Keratinocyte (primary cell): ENCODE measurements at places on chromosomes 16 and 17. TPM values are rescaled to one million over a fixed set of nuclear protein-coding genes. Genes with fewer than 3 reads are reported as not detected.

The NPLOC4 gene
- 64.0 to 76.2 TPM (median 71.7 TPM) in 3 replicates for polyA plus RNA-seq

The MYO1C gene
- 101 to 124 TPM (median 117 TPM) in 3 replicates for polyA plus RNA-seq

The SSTR5 gene
- not detected in 3 replicates for polyA plus RNA-seq

The SLC13A2 gene
- polyA plus RNA-seq: not detected in 3 replicates

The CDH1 gene
- polyA plus RNA-seq: 247 to 378 TPM (median 285 TPM) in 3 replicates

The SEC14L5 gene
- polyA plus RNA-seq: 0.04 to 0.08 TPM in 2 of 3 replicates, not detected in the other

The CSH2 gene
- not detected in 3 replicates for polyA plus RNA-seq

The SMYD4 gene
- polyA plus RNA-seq: 5.6 to 6.3 TPM (median 5.8 TPM) in 3 replicates

The MT1M gene
- polyA plus RNA-seq: 0.20 to 0.74 TPM (median 0.24 TPM) in 3 replicates

The CDH11 gene
- 17.8 to 67.7 TPM (median 36.8 TPM) in 3 replicates for polyA plus RNA-seq

The MRPL10 gene
- polyA plus RNA-seq: 42.4 to 52.5 TPM (median 43.1 TPM) in 3 replicates

The GFER gene
- 10.3 to 13.4 TPM (median 12.0 TPM) in 3 replicates for polyA plus RNA-seq

The FSCN2 gene
- not detected in 3 replicates for polyA plus RNA-seq

The SLC52A1 gene
- 0.16 to 0.21 TPM (median 0.21 TPM) in 3 replicates for polyA plus RNA-seq

The KCNG4 gene
- polyA plus RNA-seq: not detected in 3 replicates

The KRT40 gene
- 0.03 TPM in 2 of 3 replicates, not detected in the other for polyA plus RNA-seq

The SNAI3 gene
- not detected in 3 replicates for polyA plus RNA-seq

The TBC1D3I gene
- 0.03 TPM in 1 of 3 replicates, not detected in the others for polyA plus RNA-seq

The YBX2 gene
- 0.01 to 0.05 TPM (median 0.05 TPM) in 3 replicates for polyA plus RNA-seq

The SLFN14 gene
- not detected in 3 replicates for polyA plus RNA-seq

The CD300E gene
- not detected in 3 replicates for polyA plus RNA-seq

The XYLT1 gene
- 4.4 to 10.0 TPM (median 6.1 TPM) in 3 replicates for polyA plus RNA-seq

The ZNF747 gene
- polyA plus RNA-seq: 2.2 to 4.3 TPM (median 2.7 TPM) in 3 replicates

The HELZ gene
- polyA plus RNA-seq: 11.7 to 18.2 TPM (median 13.5 TPM) in 3 replicates

The CACNG3 gene
- not detected in 3 replicates for polyA plus RNA-seq

The HLF gene
- polyA plus RNA-seq: 0.09 to 0.85 TPM (median 0.21 TPM) in 3 replicates

The C16orf89 gene
- not detected in 3 replicates for polyA plus RNA-seq

The NUDT7 gene
- 8.8 to 14.6 TPM (median 12.2 TPM) in 3 replicates for polyA plus RNA-seq

The EFNB3 gene
- polyA plus RNA-seq: 3.1 to 4.1 TPM (median 3.1 TPM) in 3 replicates

The EFTUD2 gene
- polyA plus RNA-seq: 91.5 to 160 TPM (median 153 TPM) in 3 replicates

The NUPR1 gene
- 23.0 to 156 TPM (median 126 TPM) in 3 replicates for polyA plus RNA-seq

The SCIMP gene
- polyA plus RNA-seq: not detected in 3 replicates

The HSDL1 gene
- polyA plus RNA-seq: 13.3 to 18.1 TPM (median 14.9 TPM) in 3 replicates

The TLCD1 gene
- 12.0 to 14.7 TPM (median 14.0 TPM) in 3 replicates for polyA plus RNA-seq

The CD79B gene
- polyA plus RNA-seq: 0.07 to 0.24 TPM (median 0.08 TPM) in 3 replicates

The EVPLL gene
- polyA plus RNA-seq: 0.31 to 1.7 TPM in 2 of 3 replicates, not detected in the other

The MBTPS1 gene
- 47.5 to 56.0 TPM (median 52.5 TPM) in 3 replicates for polyA plus RNA-seq

The CD300A gene
- polyA plus RNA-seq: 0.07 to 0.10 TPM in 2 of 3 replicates, not detected in the other

The KRTAP2-3 gene
- 8.4 to 21.3 TPM (median 9.0 TPM) in 3 replicates for polyA plus RNA-seq

The KRT12 gene
- not detected in 3 replicates for polyA plus RNA-seq

The CES1 gene
- 0.10 to 0.17 TPM (median 0.11 TPM) in 3 replicates for polyA plus RNA-seq

The OR4D2 gene
- polyA plus RNA-seq: not detected in 3 replicates

The ENPP7 gene
- polyA plus RNA-seq: not detected in 3 replicates

The KRTAP4-2 gene
- not detected in 3 replicates for polyA plus RNA-seq

The MLKL gene
- polyA plus RNA-seq: 6.4 to 12.5 TPM (median 12.4 TPM) in 3 replicates
